Activated effector memory CD4-positive, alpha-beta T cell treated with Interleukin-2 at 50 U/mL for 16 hours (primary cell): ENCODE measurements at places on chromosomes 5 and 9.

- peak; percentile 20 for DNase-seq
Observed at GRCh38 chr9:4987961-4988421, 2.9 kb downstream of the JAK2 start.

DNA sequence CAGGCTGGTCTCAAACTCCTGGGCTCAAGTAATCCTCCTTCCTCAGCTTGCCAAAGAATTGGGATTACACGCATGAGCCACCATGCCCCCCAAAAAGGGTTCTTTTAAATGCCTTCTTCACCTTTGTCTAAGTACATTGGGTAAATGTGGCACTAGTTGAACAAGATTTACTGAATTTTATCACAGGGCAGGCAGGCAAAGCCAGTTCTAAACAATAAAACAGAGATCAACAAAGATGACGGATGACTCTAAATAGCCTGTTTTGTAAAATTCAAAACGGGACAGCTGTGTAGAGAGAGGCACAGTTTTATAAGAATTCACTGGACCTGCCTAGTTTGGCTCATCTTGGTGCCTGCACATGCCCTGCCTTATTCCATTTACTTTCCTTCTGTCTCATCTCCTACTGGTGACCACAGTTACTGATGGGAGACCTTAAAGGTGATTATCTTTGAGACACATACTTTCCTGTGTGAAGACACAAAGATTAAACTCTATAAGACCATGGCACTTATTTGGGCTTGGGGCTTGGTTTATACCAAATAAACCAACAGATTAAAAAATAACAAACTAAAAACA, 149.6 kb upstream of the DMRT1 start:
- DNase-seq, result no peak

GRCh38 chr9:134550584-134550983, 91.0 kb upstream of the COL5A1 start:
- DNase-seq, result no peak

DNA sequence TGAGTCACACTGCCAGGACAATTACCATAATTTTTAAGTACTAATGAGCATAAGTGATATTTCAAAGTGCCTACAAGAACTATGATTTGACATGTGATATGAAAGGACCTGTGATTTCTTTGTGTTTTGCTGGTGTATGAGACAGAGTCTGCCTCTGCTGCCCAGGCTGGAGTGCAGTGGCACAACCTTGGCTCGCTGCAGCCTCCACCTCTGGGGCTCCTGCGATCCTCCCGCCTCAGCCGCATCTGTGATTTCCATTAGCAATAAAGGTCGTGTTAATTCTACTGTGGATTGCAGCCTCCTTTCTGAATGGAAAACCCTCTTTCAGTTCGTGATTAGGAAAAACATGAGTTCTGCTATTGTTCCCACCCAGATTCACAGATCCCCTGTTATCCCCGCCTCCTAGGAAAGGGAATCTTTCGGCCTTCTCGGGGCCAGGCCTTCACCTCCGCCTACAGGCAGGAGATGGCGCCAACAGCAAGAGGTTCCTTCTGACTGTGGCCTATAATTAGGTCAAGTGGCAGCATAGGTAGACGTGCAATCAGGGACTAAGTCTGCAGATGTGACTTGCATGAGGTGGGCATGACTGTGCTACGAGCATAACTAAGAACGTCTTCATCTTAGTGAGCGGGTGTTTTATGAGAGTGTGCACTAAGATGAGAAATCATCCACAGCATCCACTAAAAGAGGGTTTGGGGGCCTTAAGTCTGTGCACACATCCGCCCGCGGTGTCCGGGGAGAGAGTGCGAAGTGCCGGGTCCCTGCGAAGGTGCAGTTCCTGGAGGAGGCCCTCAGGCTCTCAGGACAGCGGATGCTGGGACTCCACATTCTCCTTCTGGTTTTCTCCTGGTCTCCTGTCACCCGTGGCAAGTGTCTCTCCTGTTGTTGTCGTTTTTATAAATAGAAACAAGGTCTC, 23.1 kb downstream of the TRIM7 start:
- DNase-seq, result peak; percentile 51

- DNase-seq, result no peak
Observed at GRCh38 chr5:163614787-163615186, 109.4 kb downstream of the MAT2B start.

DNA sequence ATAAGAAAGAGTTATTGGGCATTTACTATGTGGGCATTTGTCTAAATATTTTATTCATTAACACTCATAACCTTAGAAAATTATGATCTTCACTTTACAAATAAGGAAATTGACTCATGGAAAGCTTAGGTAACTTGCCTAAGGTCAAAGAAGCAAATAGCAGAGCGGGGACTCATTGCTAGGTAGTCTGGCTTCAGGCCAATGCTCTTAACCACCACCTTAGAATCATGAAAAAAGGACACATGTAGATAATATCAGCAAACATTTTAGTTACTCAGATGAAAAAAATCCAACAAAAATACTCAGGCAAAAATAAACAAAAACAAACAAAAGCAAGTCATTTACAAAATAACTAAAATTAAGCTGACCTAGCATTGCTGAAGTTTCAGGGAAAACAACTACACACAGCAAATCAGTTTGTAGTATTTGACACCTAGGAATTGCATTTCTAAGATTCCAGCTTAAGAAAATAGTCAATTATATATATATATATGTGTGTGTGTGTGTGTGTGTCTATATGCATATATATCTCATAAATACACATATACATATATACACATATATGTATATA, 166.0 kb downstream of the HMHB1 start:
- DNase-seq, result no peak

DNA sequence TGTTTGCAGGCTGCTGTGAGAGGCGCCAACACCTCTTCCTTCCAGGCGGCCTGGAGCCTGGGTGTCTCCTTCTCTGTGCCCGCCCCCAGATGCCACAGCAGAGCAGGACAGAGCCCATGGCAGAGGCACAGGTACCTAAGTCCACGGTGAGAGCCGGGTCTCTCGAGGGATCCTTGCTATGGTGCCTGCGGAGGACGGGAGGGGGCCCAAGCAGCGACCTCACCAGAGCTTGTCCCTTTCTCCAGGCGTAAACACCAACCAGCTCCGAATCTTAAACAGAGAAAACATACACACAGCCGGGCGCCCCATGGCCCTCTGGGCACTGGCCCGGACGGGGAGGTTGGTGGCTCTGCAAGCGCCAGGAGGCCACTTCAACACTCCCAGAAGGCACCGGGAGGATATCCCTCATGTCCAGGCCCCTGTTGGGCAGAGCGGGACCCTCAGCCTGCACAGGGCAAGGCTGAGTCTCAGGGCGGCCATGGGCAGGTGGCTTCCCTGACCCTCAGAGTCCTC, 11.8 kb downstream of the CCDC187 start:
- no peak for DNase-seq

GRCh38 chr5:38621840-38622437, 65.5 kb upstream of the LIFR start:
- DNase-seq, result no peak

DNA sequence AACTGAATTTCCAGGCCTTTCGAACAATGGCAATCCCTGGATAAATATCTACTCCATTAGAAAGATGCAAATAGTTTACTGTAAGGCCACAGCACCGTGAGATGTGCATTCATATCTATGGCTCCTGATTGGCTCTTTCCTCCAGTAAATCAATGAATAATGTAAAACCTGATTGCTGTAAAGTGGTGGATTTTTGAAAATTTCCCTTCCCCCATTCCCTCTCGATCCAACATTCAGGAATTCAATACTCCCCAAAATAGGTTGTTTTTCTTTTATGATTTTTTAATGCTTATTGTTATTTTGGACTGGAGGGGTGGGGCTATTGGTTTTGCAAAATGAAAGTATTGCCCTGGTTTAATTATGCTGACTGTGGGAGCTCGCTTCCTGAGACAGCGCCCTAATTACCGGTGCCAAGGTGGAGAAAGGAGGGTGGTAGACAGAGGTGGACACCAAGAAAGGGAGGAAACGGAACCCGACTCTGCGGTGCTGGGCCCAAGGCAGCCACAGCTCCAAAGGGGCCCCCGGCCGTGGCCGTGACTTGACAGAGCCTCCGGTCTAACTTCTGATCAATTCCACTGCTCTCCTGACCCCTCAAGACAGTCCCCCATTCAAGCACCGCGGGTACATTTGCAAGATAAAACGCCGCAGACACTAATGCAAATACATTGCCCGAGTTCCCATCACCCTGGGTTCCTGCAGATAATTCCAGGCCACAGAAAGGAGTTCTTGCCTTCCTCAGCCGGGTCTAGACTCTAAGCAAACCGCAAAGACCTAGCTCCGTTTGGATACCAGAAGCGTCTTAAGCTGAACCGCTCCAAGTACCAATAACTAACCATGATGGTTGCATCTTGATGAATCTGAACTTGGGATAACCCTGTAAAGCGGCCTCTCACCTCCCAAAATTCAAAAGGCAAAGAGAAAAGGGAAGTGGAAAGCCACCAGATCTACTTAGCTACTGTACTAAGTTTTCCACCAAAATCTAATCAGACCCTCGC, 211.2 kb downstream of the MEF2C start:
- no peak for DNase-seq

GRCh38 chr9:105038051-105038450, 110.1 kb upstream of the ABCA1 start:
- no peak for DNase-seq

GRCh38 chr5:55160493-55161209, 680 bp downstream of the GPX8 start:
- DNase-seq, result no peak

- no peak for DNase-seq
Observed at GRCh38 chr9:126386088-126386487, 59.5 kb downstream of the MVB12B start.

GRCh38 chr5:35857606-35858205, 1.0 kb downstream of the IL7R start:
- no peak for DNase-seq
